Cortex of kidney (tissue), 1 donor: ENCODE measurements at places on chromosomes 13 and 19.

GRCh38 chr19:49816590-49816989, 1.5 kb upstream of the MED25 start:
- no peak for DNase-seq

- no peak for DNase-seq
Measured at GRCh38 chr19:13024951-13025697, 29.8 kb downstream of the NFIX start.

DNA sequence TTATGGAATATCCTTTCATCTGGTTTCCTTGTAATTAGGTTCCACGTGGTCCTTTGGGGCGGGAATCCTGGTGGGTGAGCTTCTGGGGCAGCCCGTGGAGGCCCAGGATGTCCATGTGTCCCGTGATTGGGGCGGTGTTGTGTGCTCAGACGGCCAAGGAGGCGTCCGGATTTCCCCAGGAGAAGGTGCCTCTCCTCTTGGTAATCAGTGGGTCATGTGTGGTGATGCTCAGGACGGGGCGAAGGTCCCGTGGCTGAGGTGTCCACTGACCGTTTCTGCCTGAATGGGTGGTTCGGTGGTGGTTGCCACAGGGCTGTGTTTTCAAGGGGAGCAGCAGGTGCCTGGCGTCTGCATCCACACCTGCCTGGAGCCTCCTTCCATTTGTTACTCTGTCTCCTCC, 52.2 kb upstream of the F7 start:
- DNase-seq: no peak

DNA sequence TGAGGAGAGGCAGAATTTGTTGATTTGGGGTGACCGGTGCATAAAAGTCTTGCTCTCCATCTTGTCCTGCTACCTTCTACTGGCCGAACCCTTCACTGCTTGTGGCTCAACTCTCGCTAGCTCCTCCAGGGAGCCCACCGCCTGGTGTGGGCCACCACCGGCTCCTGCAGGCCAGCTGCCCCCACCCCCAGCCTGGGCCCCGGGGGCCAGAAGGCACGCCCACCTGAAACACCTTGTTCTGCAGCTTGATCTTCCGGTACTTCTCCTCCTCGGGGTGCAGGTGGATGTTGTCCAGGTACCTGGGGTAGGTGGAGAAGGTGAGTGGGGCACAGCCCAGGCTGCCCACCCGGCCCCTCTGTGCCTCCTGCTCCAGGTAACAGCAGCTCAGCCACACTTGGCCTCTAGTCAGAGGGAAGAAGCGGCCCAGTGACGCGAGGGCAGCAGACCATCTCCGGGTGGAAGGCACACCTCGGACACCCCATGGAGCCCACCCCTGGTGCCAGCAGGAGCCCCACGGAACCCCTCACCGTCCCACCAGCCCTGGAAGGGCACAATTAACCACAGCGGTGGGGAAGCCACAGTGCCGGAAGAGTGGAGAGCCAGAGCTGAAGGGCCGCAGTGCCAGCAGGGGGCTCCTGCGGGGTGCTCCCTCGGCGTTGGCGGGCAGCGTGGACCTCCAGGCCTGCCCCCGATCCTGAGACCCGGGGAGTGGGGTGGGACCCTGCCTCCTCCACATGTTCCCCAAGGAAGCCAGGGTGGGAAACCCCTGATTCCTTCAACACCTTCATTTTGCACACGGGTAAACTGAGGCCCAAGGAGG, 10.1 kb downstream of the UBXN6 start:
- DNase-seq: no peak
